ENCODE measurements at places on chromosomes 1 and 21. TPM values are rescaled to one million over a fixed set of nuclear protein-coding genes. Genes with fewer than 3 reads are reported as not detected.

GRCh38 chr1:181110013-181110412 is 21.5 kb downstream of the IER5 start:
- no peak for DNase-seq

- peak; percentile 79 for DNase-seq
Observed at GRCh38 chr1:11478571-11479374, at the start of gene DISP3. Gene DISP3, plus strand, starts transcription at chr1:11479155. Its CDS starts 21,838 bp downstream, at chr1:11500993.

DNA sequence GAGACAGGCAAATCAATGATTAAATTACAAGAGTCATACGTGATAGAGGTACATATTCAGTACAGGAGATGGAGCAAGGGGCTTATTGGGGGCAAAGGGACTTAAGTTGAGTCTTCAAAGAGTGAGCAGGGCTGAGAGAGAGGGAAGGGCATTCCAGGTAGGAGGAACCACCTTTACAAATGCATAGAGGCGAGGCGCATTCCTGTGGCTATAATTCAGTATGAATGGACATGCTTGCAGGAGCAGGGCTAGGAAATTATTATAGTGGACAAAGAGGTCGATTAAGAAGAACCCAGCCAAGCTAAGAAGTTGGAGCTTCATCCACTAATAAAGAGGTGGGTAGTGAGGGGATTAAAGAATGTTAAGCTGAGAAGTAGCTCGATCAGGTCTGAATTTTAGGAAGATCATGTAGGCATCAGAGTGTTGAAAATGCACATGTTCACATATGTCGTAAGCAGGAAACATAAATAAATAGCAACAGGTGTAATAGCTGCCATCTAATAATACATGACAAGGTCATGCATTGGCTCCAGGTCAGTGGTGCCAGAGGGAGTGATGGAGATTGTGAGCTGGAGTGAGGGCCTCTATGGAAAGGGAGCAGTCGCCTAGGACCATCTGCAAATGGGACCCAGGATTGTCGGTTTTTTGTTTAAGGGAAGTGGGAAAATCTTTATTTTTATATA is 12.0 kb upstream of the HNRNPU start:
- DNase-seq, result no peak

- DNase-seq, result no peak
Observed at GRCh38 chr1:101388904-101389546, 152.2 kb downstream of the S1PR1 start.

DNA sequence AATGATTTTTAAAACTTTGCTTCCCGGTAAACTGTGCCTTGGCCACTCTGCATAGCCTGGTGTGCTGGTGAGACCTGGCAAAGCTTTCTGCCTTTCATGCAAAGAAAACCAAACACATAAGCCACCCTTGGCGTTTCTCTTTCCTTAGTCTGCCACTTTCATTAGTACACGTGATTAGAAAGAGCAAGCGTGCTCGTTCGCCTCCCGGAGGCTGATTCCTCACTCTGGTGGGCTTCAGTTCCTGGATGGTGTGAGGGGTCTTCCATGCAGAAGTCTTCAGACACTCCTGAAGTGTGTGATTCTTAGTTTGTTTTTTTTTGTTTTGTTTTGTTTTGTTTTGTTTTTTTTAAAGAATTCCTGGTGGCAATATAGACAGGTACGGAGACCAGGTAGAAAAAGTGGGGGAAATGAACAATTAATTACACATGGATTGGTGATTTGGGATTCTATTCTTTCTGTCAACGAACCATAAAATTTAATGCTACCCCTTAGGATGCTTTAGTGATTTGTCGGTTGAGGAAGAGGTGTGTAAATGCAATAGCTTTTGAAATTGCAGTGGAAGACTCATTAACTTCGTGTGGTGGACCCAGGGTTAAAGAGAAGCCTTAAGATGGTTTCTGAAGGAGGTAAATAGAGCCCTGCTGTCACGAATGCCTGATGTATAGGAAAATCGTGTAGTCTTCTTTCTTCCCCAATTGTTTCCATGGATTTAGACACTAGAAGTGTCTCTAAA is 2.1 kb downstream of the GALNT2 start:
- DNase-seq, result peak; percentile 41

The GNG12 gene
- 2.6 TPM for total RNA-seq

The EPHA10 gene
- total RNA-seq, result 0.17 TPM

All from G401 (cell line).